ENCODE measurements at places on chromosomes 16 and 17.

DNA sequence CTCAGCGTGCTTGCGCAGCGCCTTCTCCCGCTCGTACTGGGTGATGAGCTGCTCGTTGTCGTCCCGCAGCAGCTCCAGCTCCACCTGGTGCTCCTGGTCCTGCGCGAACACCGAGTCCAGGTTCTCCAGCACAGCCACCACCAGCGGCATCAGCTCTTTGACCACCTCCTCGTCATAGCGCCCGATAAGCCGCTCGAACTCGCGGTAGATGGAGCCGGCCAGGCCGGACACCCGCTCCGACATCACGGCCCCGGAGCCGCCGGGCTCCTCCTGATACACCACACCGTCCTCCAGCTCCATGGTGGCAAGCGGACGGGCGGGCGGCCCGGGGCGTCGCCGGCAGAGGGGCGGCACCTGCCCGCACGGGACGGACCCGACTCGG lies 320 bp downstream of the SPAG9 start:
- DNase-seq, result no peak

DNA sequence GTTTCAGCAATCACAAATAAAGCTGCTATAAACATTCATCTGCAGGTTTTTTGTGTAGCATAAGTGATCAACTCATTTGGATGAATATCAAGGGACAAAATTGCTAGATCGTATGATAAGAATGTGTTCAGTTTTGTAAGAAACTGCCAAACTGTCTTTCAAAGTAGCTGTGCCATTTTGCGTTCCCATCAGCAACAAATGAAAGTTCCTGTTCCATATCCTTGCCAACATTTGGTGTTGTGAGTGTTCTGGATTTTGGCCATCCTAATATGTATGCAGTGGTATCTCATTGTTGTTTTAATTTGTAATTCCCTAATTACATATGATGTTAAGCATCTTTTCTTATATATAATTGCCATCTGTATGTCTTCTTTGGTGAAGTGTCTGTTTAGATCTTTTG lies 36.4 kb upstream of the TMEM92 start:
- no peak for DNase-seq

- no peak for DNase-seq
These were observed 1.7 kb upstream of the BCAS3 start for GRCh38 chr17:60675997-60676396.

DNA sequence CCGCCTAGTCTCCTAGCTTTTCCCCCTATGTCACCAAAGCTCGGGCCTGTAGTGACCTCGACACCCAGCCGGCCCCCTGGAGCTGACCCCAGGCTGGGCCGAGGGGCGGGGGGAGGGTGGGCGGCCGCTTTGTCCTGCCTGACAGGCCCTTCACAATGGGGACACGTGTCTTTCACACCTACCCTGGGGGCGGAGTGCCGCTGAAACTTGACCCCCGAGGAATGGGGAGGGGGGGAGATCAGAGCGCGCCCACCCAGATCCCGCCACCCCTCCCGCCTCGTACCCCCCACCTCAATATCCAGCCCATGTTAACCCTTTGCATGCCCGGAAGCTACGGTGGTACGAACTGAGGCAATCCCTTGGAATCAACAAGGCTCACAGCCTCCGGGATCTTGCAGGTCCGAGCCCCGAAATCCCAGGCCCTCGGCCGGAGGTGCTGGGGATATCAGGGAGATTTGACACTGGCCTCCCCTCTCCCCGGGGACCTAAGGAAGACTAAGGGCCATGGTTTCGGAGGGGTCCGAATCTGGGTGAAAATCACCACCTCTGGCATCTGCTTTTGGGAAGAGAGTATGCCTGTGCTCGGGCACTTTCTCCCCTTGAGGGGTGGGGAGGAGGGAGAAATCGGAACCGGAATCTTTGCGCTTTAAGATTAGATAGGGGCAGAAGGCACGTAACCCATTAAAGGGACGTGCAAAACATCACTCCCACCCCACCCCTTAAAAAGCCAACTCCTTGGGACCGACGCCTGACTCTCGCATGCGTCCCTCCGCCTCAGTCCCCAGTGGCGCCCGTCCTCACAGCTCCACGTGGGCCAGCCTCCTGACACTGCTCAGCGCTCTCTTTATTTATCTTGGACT lies 2.6 kb downstream of the NOG start:
- no peak for DNase-seq

DNA sequence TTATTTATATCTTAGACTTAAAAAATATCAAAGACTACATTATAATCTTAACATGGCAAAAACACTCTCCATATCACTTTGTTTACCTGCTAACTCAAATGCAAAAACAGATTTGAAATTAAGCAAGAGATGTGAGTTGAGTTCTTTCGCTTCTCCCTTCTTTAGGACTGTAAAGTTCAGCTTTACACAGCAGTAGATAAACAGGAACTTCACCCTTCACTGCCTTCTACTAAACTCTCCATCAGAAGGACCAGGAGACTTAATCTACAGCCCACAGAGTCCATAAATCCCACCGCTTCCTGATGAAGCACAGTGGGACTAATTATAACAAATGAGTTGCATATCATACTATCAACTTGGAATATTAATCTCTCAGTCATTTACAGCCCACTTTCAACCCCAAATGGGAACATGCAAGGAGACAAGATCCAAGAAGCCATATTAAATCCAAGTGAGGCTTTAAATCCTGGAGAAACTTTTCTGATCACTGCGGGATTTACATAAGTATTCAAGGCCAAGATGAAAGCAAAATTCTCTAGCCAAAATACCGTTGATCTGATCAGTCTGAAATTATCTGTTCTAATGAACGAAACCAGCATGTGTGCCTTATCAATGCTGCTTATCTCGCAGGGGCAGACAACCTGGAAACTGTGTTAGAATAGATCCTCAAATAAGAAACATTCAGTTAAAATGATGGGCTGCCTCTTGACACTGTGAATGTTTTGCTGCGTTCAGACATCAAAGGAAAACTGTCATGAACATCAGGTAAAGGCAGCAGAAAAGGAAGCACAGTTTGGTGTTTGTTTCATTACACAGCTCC lies 1.6 kb downstream of the AMFR start:
- no peak for DNase-seq

DNA sequence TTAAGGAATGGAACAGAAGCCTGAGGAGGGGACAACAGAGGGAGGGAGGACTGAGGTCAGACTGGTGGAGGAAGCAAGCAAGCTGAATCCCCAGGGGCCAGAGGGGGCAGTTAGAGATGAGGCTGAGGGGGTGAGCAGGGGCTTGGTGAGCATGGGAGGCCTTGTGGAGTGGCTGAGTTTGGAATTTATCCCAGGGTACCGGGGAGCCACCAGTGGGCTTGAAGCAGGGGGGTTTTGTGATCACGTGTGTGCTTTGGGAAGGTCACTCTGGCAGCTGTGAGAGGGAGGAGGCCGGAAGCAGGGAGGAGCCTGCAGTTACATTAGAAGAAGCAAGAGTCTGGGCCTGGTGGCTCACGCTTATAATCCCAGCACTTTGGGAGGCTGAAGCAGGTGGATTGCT lies 9.8 kb upstream of the CTCF start:
- DNase-seq, result no peak

- no peak for DNase-seq
These were observed 8.3 kb downstream of the LIG3 start for GRCh38 chr17:34988644-34989043.

DNA sequence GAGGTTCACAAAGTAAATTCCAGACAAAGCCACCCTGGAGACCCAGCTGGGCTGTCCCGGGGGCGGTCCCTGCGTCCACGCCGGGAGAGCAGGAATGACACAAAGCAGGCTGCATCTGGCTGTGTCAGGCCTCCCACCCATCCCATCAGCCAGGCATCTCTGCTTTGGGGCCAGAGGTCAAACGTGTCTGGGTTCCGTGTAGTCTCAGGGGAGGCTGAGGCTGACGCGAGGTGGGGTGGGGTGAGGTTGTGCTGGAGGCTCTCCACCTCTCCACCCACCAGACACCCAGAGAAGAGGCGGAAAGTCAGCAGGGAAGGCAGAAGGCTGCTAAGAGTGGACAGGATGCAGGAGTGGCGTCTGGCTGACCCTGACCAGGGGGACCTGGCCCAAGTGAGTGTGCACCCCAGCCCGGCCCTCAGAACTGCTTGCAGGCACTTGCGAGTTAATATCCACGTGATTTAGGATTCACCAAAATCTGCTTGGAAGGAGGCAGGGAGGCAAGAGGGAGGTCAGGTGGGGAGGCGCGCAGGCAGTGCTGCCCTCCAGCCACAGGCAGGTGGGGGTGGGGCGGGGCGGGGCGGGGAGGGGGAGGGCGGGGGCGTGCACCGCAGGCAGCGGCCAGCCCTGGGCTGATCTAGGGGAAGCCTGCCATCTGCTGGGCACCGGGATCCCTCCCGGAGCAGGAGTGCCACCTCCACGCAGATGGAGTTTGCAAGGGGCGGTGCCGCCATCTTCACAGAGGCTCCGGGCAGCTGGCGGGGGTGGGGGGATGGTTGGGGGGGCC lies 44.3 kb downstream of the TBC1D16 start:
- DNase-seq, result peak; percentile 68

DNA sequence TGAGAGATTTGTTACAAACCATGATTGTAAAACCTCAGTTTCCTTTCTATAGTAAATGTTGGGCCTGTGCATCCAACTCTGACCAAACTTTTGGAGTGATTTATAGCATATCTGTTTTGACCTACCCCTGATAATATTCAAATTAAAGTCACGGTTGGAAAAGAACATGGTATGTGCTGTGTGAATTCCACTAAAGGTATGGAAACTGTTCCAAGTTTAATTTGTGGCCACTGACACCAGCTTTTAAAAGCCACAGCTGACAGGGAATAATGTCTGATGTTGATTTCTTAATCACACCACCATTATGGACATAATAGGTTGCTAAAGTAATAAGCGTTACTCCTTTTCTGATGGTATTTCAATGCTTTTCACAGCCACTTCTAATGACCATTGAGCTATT lies 1215.9 kb downstream of the CDH8 start:
- DNase-seq, result no peak

GRCh38 chr17:36135465-36135864 lies 31.8 kb downstream of the CCL4 start:
- no peak for DNase-seq

DNA sequence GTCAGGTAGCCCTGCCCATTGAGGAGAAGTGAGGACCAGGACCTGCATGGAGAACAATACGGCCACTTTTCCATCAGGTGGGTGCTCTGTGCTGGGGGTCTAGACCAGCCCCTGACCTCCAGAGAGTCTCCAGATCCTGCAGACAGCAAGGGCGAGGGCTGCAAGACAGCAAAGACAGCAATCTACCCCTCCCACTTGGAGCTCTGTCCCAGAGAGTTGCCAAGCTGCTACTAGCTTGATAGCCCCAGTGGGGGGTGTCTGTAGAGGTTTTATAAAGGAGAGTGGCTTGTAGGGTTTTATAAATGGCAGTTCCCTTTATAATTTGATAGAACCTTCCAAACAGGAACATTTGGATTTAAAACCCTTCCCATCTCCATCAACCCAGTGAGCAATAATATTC lies 16.7 kb upstream of the SLFN11 start:
- no peak for DNase-seq

DNA sequence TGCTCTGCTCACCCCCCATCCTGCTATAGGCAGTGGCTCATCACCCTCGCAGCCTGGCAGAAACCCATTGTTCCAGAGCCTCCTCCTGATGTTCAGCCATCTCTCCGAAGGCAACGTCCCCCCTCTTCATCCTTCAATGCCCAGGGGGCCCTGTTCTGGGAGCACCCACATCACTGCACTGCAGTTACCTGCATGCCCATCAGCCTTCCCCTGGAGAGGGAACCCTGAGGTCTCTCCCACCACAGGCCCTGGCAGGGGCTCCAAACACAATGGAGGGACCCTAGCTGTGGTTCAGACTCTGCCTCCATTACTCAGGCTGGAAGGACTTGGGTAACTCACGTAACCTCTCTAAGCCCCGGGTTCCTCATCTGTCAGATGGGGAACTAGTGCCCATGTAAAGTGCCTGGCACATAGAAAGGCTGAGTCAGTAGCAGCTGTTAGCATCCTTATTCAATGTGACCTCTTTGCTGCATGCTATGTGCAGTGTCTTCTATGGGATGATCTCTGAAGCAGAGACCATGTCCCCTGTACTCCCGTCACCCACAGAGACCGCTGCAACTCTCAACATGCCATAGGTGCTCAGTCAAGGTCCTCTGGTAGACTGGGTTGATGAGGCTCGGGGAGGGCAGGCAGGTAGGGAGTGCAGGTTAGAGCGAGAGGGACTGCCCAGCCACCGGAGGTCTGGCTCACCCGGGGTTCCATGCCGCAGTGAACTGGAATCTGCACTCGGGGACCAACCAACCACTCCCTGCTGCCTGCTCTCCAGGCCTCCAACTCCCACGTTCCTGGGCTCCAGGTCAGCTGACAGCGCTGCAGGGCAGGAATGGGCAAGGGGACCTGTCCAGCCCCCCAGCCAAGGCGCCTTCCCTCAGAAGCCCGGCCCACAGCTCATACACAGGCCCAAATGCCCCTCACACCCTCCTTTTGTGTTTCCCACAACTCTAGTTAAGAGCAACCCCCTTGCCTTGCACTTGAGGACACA lies 233.2 kb downstream of the ZNF423 start:
- DNase-seq, result no peak

DNA sequence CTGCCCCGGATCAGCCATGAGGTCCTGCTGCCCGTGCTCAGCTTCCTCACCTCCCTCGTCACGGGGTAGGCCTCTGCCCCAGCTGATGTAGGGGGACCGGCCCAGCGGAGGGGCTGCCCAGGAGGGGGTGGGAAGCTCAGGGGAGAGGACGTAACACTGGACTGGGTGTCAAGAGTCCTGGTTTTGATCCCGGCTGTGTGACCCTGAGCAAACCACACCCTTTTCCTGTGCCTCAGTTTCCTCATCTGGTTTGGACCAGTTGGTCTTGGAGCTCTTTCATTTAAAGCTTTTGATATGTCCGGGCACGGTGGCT lies 6.6 kb downstream of the WDR81 start:
- DNase-seq, result no peak

DNA sequence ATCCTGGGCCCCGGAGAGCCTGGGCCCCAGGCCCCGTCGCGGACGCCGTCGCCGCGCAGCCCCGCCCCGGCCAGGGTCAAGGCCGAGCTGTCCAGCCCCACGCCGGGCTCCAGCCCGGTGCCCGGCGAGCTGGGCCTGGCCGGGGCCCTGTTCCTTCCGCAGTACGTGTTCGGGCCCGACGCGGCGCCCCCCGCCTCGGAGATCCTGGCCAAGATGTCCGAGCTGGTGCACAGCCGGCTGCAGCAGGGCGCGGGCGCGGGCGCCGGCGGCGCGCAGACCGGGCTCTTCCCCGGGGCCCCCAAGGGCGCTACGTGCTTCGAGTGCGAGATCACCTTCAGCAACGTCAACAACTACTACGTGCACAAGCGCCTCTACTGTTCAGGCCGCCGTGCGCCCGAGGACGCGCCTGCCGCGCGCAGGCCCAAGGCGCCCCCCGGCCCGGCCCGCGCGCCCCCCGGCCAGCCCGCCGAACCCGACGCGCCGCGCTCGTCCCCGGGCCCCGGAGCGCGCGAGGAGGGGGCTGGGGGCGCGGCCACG lies 36.8 kb upstream of the ZC3H18 start:
- DNase-seq, result peak; percentile 31

- DNase-seq, result no peak
These were observed 5.4 kb downstream of the GAA start for GRCh38 chr17:80106751-80107150.
